ENCODE measurements at places on chromosomes 11 and 22.

GRCh38 chr11:122354025-122354697 lies 238.1 kb upstream of the BLID start:
- DNase-seq: no peak

- no peak for DNase-seq
Measured at GRCh38 chr11:11025087-11025486, 167.2 kb upstream of the ZBED5 start.

- DNase-seq: no peak
Measured at GRCh38 chr11:128711136-128711535, 17.3 kb downstream of the FLI1 start.

DNA sequence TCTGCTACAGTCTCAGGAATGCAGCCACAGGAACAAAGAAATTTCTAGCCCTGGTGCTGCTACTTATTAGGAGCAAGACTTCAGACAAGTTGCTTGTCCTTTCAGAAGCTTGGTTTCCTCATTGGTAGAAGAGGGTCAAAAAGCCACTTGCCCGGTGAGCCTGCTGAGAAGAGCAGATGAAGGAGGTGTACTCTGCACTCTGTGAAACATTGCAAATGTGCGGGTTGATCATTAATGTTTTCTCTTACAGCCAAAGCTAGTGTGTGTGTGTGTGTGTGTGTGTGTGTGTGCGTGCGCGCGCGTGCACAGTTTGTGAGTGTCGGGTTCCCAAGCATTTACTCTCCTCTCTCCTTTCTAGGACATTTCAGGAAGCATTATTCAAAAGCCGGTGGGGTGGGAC lies 86.3 kb upstream of the NNMT start:
- DNase-seq: no peak

GRCh38 chr11:22554221-22554620 lies 71.4 kb downstream of the FANCF start:
- DNase-seq: no peak

DNA sequence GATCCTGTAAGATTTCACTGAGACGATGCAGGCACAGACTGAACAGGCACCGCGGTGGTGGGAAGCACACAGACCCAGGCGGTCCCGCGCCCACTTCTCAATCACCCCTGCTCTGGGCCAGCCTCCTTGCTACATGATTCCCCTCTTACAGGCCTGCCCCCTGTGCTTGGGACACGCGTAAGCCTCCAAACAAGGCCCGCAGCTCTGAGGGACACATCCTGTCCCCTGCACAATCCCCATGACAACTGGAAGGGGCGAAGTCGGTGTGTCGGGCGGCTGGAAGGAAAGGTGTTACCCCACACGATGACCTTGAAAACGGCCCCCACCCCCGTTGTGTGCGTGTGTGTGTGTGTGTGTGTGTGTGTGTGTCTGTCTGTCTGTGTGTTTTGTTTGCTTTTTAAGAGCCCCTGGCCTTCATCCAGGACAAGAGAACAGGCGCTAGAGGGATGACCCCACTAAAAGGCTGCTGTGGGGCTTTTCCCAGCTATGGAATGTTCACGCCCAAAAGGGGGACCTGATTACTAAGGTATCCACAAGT lies 13.1 kb downstream of the CELSR1 start:
- DNase-seq: no peak
